ENCODE measurements at places on chromosomes 5 and 9.

GRCh38 chr9:34233672-34234071 lies 54.8 kb downstream of the UBAP1 start:
- no peak for DNase-seq

DNA sequence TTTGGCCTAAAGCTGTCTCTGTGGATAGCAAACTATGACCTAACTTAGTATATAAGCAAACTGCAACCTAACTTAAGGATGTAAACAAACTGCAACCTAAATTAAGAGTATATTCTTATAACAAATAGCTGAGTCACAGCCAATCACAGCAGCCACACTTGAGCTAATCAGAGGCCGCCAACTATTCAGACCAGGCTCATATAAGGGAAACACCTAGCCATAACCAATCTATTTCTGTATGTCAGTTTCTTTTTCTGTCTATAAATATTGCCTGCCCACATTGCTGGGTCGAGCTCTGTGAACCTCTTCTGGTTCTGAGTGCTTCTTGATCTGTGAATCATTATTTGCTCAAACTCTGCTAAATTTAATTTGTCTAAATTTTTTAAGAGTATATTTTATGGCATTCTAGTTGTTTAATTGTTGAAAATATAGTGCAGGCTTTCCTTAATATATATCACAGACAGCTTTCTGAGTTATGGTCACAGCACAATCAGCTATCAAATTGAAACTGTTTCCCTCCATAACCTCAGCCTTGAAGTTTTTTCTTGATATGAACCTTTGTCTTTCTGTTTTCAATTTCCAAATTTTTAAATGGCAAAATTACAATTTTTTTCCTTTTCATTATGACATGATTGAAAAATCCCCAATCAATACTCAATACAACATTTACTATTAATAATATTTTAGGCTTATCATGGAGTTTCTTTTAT lies 327.1 kb upstream of the NUDT12 start:
- DNase-seq, result no peak

GRCh38 chr5:163916861-163917260 lies 411.4 kb downstream of the MAT2B start:
- no peak for DNase-seq

DNA sequence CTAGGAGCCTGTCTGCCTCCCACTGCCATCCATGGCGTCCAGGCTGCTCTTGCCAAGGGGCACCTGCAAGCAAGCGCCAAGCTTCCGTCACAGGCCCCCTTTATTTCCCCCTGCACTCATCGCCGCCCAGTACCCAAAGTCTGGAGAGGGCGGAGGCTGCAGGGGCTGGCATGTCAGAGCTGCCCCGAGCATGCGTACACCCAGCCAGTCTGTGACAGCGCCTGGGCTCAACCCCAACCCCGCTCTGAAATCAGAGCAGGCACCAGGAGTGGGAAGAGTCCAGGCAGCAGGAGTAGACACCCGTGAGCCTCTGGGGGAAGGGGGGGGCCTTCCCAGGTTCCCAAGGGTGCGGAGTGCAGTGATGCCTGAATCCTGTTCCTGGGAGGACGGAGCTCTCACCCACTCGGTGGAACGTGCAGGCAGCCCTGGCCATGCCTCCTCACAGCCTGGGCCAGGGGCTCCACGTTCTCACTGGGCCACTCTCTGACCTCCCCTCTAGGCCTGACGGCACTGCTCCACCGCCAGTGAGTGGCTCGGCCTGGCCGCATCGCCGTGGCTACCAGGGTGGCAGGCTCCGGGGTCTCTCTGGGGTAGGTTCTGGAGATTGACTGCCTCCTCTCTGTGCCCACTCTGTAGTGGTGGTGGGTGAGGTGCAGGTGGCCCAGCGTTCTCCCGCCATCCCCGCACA lies 469.0 kb downstream of the CDH9 start:
- DNase-seq, result no peak

GRCh38 chr9:90085633-90086032 lies 480.8 kb downstream of the GADD45G start:
- no peak for DNase-seq

- peak; percentile 65 for DNase-seq
Measured at GRCh38 chr5:1783216-1783554, 16.5 kb downstream of the MRPL36 start.

DNA sequence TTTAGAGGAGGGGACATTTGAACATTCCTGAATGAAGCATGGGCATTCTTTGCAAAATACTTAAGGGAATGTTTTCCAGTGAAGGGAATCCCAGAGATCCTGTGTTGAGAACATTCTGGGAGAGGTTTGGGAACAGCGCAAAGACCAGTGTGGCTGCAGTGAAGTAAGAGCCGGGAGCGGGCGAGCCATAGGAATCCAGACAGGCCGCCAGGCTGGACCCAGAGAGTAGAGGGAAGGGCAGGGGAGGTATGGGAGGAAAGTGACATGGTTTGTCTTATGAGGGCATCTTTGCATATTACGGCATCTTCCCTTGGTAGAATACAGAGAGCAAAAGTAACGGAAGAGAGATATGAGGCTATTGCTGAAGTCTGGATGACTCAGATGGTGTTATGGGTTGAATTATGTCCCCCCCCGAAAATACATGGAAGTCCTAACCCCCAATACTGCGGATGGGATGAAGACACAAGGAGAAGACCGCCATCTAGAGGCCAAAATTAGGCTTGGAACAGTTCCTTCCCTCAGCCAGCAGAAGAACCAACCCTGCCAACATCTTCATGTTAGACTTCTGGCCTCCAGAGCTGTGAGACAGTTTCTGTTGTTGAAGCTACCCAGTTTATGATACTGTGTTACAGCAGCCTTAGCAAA lies 268.2 kb downstream of the MAST4 start:
- no peak for DNase-seq

DNA sequence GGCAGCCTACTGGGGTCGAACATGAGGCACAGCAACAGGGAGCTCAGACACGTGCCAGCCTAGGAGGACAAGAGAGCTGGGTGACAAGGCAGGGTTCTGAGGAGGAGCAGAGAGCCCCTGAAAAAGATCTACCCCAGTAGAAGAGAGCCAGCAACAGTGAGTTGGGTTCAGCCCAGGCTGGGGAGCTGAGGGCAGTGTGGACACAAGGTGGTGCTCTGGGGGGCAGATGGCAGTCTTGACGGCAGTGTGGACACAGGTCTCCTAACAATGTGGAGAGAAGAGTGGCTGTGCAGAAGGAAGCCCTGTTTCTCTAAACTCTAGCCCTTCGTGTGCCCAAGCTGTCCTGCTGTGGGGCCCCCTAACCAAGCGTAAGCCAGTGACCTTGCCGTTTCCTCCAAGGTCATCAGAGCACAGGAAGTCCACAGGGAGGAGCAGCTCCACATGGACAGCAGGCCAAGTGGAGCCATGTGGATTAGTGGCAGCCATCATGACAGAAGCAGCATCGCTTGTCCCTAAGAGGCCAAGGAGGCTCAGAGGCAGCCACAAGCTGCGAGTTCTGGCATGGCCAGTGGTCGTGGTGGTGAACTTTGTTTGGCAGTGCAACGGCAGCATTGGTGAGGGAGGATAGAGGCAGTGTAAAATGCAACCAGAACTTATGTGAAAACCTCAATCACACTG lies 25.1 kb upstream of the LMX1B start:
- DNase-seq, result no peak

DNA sequence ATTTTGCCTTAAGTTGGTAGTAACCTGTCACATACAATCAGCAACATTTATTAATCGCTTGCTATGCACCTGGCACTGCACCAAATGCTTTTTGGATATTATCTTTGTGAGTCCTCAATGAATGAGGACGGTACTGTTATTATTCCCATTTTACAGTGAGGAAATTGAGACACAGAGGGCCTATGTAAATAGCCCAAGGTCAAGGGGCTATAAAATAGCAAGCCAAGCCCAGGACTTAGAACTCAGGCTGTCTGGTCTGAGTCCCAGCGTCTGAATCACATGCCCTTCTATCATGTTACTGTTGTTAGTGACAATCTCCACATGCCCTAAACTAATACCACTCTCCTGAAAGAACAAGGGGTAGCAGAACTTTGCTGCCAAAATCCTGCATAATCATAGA lies 60.0 kb downstream of the ERAP1 start:
- no peak for DNase-seq

Data from activated CD8-positive, alpha-beta memory T cell treated with anti-CD3 and anti-CD28 coated beads for 24 hours (primary cell).